ENCODE measurements at places on chromosomes 4 and X.

DNA sequence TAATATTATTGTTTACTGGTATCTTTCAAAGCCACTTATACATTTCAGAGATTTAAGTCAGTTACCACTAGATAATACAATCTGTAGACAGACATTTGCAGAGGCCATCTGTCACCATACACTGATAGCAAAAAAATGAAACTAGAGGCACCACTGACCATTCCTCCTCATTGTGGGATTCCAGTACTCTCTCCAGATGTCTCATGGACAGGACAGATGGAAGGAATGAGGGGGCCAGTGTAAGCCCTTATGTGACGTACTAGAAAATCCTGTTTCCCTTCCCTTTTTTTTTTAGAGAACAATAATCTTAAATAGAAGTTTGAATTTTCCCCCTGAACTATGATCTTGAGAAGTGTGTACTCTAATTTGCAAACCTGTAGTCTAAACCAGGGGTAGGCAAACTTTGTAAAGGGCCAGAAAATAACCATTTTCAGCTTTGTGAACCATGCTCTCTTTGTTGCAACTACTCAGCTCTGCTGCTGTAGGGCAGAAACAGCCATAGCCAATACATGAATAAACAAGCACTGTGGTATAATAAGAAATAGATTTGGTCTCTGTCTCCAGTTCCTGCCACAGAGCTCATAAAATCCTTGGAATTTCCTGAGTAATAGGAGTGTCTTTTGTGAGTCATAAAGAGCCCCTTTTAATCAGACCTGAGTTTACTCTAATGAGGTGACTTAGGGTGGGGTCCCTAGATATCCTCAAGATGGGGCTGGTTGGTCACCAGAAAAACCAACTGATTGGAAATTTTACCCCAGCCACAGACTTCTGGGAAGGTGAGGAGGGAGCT is 90.4 kb downstream of the MOSPD2 start:
- peak; percentile 60 for DNase-seq

DNA sequence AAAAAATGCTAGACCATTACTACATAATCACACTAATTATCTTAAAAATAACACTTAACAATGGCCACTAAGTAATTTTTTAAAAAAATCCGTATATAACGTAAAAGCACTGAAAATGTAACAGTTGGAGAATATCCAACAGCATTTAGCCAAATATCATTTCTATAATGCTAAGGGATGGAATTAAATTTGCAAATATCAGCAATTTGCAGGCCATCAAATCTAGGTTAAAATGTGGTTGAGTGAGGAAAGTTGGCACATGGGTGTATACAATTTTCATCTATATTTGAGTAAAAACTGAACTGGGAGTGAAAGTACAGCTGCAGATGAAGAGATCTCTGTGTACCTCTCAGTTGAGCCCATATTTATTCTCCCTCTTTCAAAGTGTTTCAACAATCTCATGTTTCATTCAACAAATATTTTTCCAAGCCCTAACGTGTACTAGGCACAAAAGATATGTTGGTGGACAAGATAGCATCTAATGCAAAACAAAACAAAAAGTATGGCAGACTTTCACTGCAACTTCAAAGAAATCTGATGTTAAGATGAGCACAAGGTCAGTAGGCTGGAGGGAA is 63.0 kb downstream of the MBNL3 start:
- DNase-seq, result no peak

GRCh38 chr4:2861631-2862436 is 18.2 kb downstream of the ADD1 start:
- no peak for DNase-seq

- peak; percentile 85 for DNase-seq
Observed at GRCh38 chr4:153204247-153204671, at the start of gene TRIM2. TSS of gene TRIM2 (plus strand) at chr4:153204443. CDS start at chr4:153204531, 88 bp downstream.

DNA sequence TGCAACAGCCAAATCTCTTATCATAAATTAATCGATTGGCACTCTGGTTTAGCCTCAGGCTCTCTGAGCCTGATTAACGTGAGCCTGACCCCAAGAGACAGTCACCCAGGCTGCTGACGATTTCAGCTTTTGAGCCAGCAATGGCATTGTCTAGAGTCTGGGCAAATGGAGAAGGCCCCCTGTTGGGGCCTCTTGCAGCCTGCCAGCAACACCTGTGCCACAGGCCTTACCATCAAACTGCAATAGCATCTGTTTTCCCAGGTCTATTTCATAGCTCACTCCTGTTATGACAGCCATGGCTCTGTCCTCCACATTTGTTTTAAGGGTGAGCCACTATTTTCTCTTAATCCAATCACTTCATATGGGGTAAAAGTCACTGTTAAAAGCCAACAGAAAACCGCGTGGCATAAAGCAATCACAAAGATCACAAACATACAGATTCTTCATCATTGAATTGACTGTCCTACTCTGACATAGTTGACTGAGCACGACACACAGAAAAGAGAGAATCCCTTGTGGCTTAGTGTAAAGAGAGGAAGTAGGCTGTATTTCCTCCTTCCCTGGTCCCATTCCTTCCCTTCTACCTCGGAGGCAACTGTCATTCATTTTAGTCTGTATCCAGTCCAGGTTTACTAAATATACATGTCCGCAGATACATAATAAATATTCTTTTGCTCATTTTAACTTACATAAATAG is 47.8 kb downstream of the SLC9A7 start:
- no peak for DNase-seq

- DNase-seq, result no peak
Observed at GRCh38 chr4:79259242-79259641, 66.6 kb downstream of the NAA11 start.

- no peak for DNase-seq
Observed at GRCh38 chrX:103932133-103932532, 30.3 kb upstream of the TMSB15B start.
